Right atrium auricular region (tissue), 2 donors: ENCODE measurements at places on chromosomes 2 and 18.

DNA sequence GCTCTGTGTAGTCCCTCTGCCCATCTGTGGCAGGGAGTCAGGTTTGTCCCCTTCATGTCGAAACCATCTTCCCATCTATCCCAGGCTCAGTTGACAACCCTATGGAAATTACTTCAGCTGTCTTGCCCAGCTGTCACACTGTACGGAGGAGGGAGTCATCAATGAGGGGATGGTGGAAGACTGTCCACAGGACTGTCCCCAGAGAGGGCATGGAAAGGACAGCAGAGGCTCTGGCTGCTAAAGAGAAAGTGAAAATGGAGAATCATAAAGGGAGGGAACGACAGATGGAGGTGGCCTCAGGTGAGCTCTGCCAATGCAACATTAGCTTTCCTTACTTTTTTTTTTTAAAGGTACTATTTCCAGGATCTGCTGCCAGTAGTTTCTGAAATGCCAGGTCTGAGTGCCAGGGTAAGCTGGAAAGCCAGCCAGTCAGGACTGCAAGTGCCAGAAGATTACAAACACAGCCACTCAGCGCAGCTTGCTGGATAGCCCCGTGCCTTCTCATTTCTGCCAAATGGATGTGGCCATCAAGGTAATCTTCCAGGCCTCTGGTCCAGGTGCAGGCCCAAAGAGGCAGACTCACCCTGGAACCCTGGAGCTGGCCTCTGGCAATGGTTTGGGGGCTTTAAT, 192.8 kb downstream of the AGPS start:
- H3K4me1 ChIP-seq, result no peaks in the 10 kb centered on the region
- H3K27me3 ChIP-seq, result no peaks in the 10 kb centered on the region

DNA sequence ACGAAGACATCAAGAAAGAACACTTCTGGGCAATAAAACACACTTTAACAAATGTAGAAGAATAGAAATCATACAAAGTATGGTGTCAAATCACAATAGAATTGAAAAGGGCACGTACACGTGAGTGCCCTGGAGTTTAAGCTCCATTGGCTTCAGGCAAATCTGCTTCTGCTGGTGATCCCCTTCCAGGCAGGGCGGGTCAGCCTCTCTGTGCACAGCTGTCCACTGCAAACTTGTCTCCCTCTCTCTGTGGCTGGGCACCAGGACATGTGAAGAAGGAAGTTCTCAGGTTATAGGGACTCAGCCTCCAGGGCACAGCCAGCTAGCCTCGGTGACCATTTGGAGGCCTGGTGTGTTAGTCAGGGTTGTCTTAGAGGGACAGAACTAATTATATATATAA, 66.0 kb downstream of the ST3GAL5 start:
- no peak overlapping the region for H3K4me3 ChIP-seq
- H3K36me3 ChIP-seq, result no peaks in the 10 kb centered on the region
- H3K4me1 ChIP-seq, result peaks cover 8% of the 10 kb centered on the region
- H3K27me3 ChIP-seq, result no peaks in the 10 kb centered on the region
- no peak for DNase-seq

GRCh38 chr2:150459281-150459680, 28.2 kb downstream of the RND3 start:
- H3K36me3 ChIP-seq, result no peaks in the 10 kb centered on the region
- no peak overlapping the region for H3K27ac ChIP-seq
- H3K27me3 ChIP-seq, result no peaks in the 10 kb centered on the region
- no peaks in the 10 kb centered on the region for H3K4me1 ChIP-seq
- no peak overlapping the region for H3K4me3 ChIP-seq

DNA sequence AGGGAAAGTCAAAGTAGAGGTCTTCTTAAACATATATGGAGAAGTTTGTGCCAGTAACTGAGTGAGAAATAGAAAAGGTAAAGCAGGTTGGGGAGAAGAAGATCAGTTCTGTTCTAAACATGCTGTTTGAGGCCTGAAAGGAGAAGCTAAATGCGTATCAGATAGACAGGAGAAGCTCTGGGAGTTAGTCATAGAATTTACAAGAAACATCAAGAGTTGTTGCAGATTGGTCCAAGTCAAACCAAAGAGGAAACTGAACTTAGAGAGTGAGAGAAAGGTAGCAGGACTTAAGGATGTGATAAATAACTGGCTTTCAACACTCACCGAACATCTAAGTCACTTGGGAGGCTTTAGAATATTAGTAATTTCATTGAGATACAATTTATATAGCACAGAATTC, 29.2 kb upstream of the CERS6 start:
- H3K4me3 ChIP-seq, result no peak overlapping the region
- H3K27ac ChIP-seq, result no peak overlapping the region
- H3K4me1 ChIP-seq, result no peaks in the 10 kb centered on the region
- no peaks in the 10 kb centered on the region for H3K27me3 ChIP-seq

DNA sequence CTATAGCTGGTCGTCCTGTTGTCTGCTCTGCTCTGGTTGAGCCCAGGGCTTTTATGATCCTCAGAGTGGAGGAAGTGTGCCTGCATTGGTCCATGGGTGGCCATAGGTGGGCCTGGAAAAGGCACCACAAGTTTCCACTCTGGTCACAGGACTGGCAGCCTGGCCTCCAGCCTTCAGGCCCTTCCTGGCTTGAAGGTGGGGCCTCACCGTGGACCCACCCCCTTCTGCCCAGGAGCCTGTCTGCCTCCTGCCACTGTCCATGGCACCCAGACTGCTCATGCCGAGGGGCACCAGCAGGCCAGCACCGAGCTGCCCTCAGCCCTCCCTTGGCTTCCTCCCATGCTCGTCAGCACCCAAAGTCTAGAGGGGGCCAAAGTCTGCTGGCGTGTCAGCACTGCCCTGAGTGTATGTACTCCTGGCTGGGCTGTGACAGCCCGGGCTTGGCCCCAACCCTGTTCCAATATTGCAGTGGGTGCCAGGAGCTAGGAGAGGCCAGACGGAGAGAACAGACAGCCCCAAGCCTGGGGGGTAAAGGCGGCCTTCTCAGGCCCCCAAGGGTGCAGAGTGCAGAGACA, 529.4 kb downstream of the DCC start:
- H3K27me3 ChIP-seq, result no peaks in the 10 kb centered on the region
- no peaks in the 10 kb centered on the region for H3K36me3 ChIP-seq
- H3K4me3 ChIP-seq, result no peak overlapping the region
- no peak for DNase-seq
